ENCODE measurements at places on chromosomes 11 and 22. TPM values are rescaled to one million over a fixed set of nuclear protein-coding genes. Genes with fewer than 3 reads are reported as not detected.

GRCh38 chr11:13189561-13190426 lies 87.8 kb upstream of the BMAL1 start:
- DNase-seq, result no peak

- DNase-seq, result no peak
These were observed 34.3 kb downstream of the RCOR2 start for GRCh38 chr11:63882555-63883242.

The CRYBB2 gene
- total RNA-seq, result 0.68 TPM

GRCh38 chr11:4887591-4887990 lies 5.9 kb downstream of the OR51T1 start:
- no peak for DNase-seq

The CHRM1 gene
- total RNA-seq, result not detected
